ENCODE measurements at places on chromosomes 3 and 15.

GRCh38 chr3:188211476-188211875 is 57.5 kb downstream of the LPP start:
- no peaks in the 10 kb centered on the region for H3K36me3 ChIP-seq
- H3K27ac ChIP-seq: no peak overlapping the region
- peaks cover 60% of the 10 kb centered on the region for H3K4me1 ChIP-seq

DNA sequence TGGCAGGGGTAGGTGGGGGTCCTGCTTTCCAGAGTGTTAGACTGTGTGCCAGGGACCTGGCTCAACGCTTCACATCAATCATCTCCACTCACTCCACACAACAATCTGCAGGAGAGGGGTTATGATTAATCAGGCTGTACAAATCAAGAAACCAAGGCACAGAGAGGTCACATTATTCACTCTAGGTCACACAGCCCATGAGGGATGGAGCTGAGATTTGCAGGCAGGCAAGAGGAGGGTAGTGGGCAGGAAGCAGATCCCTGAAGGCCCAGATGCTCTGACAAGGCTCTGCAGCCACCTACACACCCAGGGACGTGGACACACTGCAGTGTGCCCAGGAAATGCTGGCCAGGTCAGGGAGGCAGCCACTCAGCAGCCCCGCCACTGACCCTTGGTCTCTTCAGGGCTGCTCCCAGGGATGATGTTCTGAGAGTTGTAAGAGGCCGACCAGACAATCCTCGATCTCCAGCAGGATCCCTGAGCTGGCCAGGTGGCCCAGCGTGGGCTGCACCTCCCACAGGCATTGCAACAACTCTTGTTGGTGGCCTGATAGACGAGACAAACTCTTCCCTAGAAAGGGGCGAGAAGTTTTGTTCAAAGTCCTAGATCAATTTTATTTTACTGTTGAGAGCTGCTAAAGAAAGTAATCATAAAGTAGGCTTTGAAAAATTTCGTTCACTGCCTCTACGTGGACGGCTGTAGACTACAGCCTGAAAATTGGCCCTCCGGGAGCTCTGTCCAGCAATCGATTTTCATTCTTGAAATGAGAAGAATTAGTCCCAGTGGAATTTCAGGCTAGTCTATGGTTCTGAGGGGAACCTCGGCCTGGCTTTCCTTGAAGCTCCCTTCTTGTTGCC is 4.2 kb upstream of the SLC6A6 start:
- no peak overlapping the region for H3K27ac ChIP-seq
- H3K4me1 ChIP-seq: peaks cover 22% of the 10 kb centered on the region
- no peaks in the 10 kb centered on the region for H3K27me3 ChIP-seq
- H3K36me3 ChIP-seq: no peaks in the 10 kb centered on the region
- no peak for DNase-seq

DNA sequence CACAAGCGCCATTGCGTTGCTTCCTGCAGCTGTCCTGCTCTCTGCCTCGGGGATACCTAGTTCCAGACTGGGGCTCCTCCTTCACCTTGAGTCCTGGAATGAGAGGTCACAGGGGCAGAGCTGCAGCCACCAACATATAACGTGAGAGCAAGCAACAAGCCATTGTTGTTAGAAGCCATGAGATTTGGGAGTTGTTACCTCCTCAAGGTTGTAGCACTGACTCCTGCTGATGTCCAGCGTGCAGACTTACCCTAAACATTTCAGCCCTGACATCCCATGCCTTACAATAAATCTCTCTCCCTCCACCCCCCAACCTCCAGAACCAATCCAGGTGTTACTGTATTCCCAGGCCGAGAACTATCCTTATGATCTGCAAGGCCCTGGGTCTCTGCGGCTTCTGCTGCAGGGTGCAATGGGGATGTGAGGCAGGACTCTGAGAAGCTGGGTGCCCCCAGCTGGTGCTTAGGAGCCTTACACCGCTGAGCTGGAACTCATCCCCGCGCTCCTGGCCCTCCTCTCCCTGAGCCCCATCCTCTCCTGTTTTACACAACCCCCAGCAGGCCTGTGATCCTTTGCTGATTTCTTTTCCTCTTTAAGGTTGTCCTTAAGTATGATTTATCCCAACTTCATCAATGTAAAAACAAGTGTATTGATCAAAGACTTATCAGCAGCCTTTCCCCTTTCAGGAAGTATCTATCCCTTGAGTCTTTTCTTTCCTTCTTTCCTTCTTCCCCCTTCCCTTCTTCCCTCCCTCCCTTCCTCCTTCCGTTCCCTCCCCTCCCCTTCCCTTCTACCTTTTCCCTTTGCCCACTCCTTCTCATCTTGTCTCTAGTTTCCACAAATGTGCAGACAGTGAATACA is 84.2 kb upstream of the ABHD2 start:
- no peaks in the 10 kb centered on the region for H3K27me3 ChIP-seq
- no peaks in the 10 kb centered on the region for H3K36me3 ChIP-seq
- no peak overlapping the region for H3K4me3 ChIP-seq
- no peaks in the 10 kb centered on the region for H3K4me1 ChIP-seq
- no peak overlapping the region for H3K27ac ChIP-seq
- peak; percentile 69 for DNase-seq

- H3K4me1 ChIP-seq: no peaks in the 10 kb centered on the region
- no peak overlapping the region for H3K4me3 ChIP-seq
- no peaks in the 10 kb centered on the region for H3K27me3 ChIP-seq
- H3K27ac ChIP-seq: no peak overlapping the region
- no peaks in the 10 kb centered on the region for H3K36me3 ChIP-seq
- DNase-seq: no peak
These were observed 191.6 kb downstream of the KCNAB1 start for GRCh38 chr3:156311930-156312329.

DNA sequence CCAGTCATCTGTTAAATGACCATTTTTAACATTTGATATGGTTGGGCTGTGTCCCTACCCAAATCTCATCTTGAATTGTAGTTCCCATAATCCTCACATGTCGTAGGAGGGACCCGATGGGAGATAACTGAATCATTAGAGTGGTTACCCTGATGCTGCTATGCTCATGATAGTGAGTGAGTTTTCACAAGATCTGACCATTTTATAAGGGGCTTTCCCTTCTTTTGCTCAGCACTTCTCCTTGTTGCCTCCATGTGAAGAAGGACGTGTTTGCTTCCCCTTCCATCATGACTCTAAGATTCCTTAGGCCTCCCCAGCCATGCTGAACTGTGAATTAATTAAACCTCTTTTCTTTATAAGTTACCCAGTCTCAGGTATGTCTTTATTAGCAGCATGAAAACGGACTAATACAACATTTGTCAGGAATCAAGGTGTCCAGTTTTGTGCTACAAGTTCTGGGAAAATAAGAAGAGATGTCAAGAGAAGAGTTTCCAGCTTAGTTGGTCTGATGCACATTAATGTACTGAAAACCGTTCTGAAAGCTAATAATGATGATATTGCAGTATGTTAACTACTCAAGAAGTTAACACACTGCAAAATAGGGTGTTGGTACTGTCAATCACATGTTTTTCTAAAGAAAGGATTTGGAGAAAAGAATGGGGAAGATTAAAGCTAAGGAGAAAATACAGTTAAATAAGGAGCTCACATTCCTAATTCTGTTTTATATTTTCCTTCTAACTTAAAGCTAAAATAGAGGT is 67.9 kb downstream of the ATP8B4 start:
- DNase-seq: no peak
- H3K4me1 ChIP-seq: no peaks in the 10 kb centered on the region

DNA sequence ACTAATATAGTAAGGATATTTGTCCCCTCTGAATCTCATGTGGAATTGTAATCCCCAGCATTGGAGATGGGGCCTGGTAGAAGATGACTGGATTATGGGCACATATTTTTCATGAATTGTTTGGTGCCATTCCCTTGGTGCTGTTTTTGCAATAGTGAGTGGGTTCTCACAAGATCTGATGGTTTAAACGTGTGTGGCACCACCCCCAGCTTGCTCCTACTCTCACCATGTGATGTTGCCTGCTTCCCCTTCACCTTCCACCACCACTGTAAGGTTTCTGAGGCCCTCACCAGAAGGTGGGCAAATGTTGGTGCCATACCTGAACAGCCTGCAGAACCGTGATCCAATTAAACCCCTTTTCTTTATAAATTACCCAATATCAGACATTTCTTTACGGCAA is 28.1 kb upstream of the SERPINI2 start:
- no peak overlapping the region for H3K27ac ChIP-seq
- H3K4me1 ChIP-seq: no peaks in the 10 kb centered on the region
- no peaks in the 10 kb centered on the region for H3K36me3 ChIP-seq
- H3K27me3 ChIP-seq: no peaks in the 10 kb centered on the region
- no peak overlapping the region for H3K4me3 ChIP-seq

- peak; percentile 48 for DNase-seq
- no peak overlapping the region for H3K27ac ChIP-seq
- no peaks in the 10 kb centered on the region for H3K36me3 ChIP-seq
- H3K27me3 ChIP-seq: no peaks in the 10 kb centered on the region
These were observed 13.2 kb upstream of the TMEM212 start for GRCh38 chr3:171829841-171830517.

DNA sequence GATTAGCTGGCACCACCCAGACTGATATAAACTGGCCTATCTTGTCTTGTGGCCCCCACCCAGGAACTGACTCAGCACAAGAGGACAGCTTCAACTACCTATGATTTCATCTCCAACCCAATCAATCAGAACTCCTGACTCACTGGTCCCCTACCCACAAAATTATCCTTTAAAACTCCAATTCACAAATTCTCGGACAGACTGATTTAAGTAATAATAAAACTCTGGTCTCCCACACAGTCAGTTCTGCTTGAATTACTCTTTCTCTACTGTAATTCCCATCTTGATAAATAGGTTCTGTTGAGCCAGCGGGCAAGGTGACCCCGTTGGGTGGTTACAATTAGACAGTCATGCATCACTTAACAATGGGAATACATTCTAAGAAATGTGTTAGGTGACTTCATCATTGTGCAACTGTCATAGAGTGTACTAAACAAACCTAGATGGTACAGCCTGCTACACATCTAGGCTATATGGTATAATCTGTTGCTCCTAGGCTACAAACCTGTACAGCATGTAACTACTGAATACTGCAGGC is 48.1 kb upstream of the MAP4 start:
- no peak overlapping the region for H3K4me3 ChIP-seq
- H3K36me3 ChIP-seq: peaks cover 18% of the 10 kb centered on the region
- peaks cover 3% of the 10 kb centered on the region for H3K4me1 ChIP-seq

DNA sequence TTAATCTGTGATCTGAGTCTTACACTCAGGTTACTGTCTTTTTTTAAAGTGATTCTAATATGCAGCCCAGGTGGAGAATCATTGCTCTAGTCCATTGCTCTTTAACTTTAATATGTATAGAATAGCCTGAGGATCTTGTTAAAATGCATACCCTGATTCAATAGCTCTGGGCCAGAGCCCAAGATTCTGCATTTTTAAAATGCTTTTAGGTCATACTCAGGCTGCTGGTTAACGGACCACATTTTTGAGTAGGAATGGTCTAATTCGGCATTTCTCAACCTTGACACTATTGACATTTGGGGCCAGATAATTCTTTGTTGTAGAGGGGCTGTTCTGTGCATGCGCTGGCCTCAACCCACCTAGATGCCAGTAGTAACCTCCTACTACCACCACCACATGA is 20.9 kb upstream of the FSTL1 start:
- H3K4me1 ChIP-seq: no peaks in the 10 kb centered on the region
- no peak for DNase-seq
- H3K36me3 ChIP-seq: no peaks in the 10 kb centered on the region

- no peak overlapping the region for H3K27ac ChIP-seq
- peaks cover 28% of the 10 kb centered on the region for H3K4me1 ChIP-seq
- H3K36me3 ChIP-seq: peaks cover 46% of the 10 kb centered on the region
- H3K4me3 ChIP-seq: no peak overlapping the region
These were observed 479.4 kb downstream of the FOXP1 start for GRCh38 chr3:71104121-71104541.

DNA sequence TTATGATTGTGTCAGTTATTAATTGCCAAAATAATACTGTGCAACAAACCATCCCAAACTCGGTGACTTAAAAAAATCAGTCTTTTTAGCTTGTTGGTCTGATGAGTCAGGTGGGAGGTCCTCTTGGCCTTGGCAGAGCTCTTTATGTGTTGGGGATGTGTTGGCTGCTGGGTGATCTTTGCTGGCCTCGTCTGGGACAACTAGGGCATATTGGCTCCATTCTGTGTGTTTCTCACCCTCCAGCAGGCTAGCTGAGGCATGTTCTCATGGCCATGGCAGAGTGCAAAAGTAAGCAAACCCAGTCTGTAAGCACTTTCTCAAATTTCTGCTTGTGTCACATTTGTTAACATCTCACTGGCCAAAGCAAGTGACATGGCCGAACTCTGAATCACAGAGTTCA is 251.6 kb downstream of the RPLP1 start:
- no peaks in the 10 kb centered on the region for H3K4me1 ChIP-seq
- H3K4me3 ChIP-seq: no peak overlapping the region
- H3K27ac ChIP-seq: no peak overlapping the region
- peaks cover 4% of the 10 kb centered on the region for H3K27me3 ChIP-seq

GRCh38 chr3:170703121-170703588 is 117.3 kb upstream of the SLC7A14 start:
- no peaks in the 10 kb centered on the region for H3K27me3 ChIP-seq
- H3K4me1 ChIP-seq: no peaks in the 10 kb centered on the region
- no peak overlapping the region for H3K4me3 ChIP-seq

DNA sequence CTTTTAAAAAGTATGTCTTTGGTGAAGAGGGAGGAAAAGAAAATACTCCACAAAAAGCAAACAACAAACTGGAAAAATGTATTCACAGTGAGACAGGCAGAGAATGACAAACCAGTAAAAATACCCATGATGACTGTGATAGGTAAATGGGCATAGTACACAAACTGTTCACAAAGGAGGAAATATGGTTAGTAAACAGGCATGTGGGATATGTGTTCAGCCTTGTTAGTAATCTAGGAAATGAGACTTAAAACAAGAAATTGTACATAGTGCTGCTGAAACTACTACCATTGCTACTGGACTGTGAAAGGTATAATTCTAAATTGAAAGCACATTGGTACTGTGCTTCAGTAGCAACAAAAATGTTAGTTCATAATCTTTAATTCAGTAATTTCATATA is 50.1 kb downstream of the UBE2E2 start:
- DNase-seq: no peak
- H3K4me3 ChIP-seq: no peak overlapping the region
- H3K36me3 ChIP-seq: no peaks in the 10 kb centered on the region
- H3K27me3 ChIP-seq: no peaks in the 10 kb centered on the region
- H3K27ac ChIP-seq: no peak overlapping the region

- H3K4me1 ChIP-seq: no peaks in the 10 kb centered on the region
- no peak overlapping the region for H3K4me3 ChIP-seq
- H3K27ac ChIP-seq: no peak overlapping the region
These were observed 179.4 kb downstream of the GBE1 start for GRCh38 chr3:81581966-81582599.

DNA sequence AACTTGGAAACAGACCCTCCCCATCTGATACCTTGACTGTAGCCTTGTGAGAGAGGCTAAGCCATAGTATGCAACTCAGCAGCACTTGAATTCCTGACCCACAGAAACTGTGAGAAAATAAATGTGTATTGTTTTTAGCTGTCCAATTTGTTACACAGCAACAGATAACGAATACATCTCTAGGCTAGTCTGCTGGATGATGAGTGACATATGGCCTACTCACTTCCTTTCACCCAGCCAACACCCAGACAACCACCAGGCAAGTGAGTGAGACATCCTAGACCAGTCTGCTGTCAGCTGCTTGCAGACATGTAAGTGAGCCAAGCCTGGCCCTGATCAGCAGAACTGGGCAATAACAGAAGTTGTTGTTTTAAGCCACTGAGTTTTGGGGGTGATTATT is 19.2 kb upstream of the SMAD6 start:
- H3K36me3 ChIP-seq: no peaks in the 10 kb centered on the region
- DNase-seq: no peak
- H3K4me1 ChIP-seq: peaks cover 7% of the 10 kb centered on the region
- no peak overlapping the region for H3K27ac ChIP-seq
- no peak overlapping the region for H3K4me3 ChIP-seq
